Pancreas (tissue), 10 donors: ENCODE measurements at places on chromosomes 6 and 20.

DNA sequence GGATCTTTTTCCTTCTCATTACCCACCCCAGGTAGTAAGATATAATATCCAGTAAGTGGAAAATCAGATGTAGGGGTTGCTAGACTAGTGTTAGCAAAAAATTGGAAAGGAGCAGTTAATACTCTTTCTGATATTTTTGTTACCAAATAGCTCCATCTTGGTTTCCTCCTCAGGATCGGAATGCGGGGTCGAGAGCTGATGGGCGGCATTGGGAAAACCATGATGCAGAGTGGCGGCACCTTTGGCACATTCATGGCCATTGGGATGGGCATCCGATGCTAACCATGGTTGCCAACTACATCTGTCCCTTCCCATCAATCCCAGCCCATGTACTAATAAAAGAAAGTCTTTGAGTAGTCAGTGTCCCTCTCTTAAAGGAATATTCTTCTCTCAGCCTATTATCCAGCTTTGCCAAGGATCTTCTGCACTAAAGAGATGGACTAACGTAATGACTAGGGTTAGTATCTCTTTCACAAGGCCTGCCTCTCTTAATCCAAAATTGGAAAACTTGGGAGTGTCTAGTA, 1.5 kb downstream of the ROMO1 start:
- no peak for DNase-seq

DNA sequence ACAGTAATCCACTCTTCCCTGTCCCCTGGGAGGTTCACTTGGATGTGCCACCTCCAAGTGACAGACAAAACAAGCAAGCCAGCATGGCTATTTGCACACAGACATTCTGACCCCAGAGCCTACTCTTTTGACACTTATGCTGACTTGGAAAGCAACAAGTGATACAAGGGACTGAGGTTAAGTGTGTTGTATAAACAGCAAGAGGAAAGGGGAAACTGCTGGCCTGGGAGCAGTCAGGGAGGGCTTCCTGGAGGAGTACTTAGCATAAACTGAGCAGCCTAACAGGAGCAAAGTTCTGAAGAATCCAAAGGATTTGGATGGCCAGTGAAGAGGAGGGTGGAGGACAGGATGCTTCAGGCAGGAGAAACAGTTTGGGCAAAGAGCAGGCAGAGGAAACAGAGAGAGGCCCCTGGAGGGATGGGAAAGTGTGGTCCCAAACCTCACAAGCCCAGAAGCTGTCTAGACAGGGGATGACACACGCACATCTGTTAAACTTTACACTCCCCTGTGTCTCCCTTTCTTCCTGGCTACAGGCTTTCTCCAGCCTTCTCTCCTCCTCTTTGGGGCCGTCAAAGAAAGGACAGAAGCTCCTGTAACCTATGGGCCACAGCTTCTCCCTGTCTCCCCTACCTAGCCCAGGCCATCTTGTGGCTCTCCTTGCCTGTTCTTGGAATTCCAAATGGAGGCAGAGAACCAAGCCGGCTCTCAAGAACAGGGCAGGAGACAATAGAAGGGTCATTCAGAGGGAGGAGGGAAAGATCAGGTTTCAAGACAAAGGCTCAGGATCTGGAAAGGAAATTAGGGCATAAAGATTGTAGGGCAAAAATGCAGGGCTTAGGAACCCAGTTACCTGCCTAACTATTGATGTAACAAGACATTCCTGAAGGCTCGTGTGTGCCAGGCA, 19.3 kb downstream of the SULF2 start:
- DNase-seq: no peak

- no peak for DNase-seq
Observed at GRCh38 chr20:62801284-62802010, 3.2 kb upstream of the OGFR start.

- no peak for DNase-seq
Observed at GRCh38 chr20:37251825-37252477, 9.7 kb downstream of the GHRH start.

DNA sequence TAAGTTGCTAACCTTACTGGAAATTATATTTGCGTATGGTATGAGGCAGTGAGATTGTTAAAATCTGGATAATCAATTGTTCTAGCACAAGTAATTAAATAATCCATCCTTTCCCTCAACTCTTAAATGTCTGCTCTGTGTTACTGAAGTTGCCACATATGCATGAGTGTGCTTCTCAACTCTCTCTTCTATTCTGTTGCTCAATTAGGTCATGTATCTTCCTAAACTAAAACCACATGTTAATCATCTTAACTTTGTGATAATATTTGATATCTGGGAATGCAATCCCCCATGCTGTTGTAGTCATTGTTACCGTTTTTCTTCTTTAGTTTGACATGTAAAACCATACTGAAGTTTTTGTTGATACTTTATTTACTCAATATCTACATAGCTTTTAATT, 63.5 kb upstream of the STMND1 start:
- no peak for DNase-seq

- no peak for DNase-seq
Observed at GRCh38 chr6:138424004-138424904, 20.2 kb downstream of the HEBP2 start.

- DNase-seq: no peak
Observed at GRCh38 chr6:23091795-23092194, 522.4 kb downstream of the HDGFL1 start.

GRCh38 chr6:130020073-130020906, 1.9 kb downstream of the L3MBTL3 start:
- DNase-seq: peak; percentile 68

- DNase-seq: no peak
Observed at GRCh38 chr6:151276112-151276740, 36.5 kb downstream of the AKAP12 start.

GRCh38 chr6:136811272-136811671, 11.1 kb upstream of the PEX7 start:
- no peak for DNase-seq

DNA sequence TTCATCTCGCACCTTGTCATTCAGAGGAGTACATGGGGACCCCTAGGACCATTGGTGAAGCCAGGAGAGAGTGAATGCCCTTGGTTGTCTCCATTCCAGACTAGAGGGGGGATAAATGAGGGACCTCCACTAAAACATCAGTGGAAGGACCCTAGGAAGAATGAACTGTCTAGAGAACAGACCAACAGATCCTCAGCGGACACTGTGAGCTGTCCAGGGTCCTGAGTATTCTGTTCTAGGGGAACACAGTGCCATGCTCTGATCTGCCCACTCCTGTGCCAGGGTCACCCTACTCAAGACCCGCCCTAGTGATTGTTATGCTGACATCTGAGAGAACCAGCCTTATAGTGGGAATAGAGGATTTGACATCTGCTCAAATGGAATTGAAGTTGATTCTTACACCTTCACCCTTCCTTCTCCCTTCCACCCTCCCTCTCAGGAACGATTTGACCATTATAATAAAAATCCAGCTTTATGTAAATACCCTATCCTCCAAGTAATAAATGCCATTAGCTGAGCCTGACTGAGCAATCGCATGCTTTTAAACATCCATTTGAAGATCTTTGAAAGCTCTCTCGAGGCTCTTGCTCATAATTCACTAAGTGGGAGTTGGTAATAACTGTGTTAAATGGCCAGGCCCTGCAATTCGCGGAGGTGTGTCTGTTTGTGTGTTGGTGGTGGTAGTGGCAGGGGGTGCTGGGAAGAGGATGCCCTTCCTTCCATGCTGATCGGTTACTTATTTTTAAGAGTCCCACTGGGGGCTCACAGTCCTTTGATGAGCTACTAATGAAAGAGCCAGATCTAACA, 43.6 kb upstream of the SLC32A1 start:
- no peak for DNase-seq

DNA sequence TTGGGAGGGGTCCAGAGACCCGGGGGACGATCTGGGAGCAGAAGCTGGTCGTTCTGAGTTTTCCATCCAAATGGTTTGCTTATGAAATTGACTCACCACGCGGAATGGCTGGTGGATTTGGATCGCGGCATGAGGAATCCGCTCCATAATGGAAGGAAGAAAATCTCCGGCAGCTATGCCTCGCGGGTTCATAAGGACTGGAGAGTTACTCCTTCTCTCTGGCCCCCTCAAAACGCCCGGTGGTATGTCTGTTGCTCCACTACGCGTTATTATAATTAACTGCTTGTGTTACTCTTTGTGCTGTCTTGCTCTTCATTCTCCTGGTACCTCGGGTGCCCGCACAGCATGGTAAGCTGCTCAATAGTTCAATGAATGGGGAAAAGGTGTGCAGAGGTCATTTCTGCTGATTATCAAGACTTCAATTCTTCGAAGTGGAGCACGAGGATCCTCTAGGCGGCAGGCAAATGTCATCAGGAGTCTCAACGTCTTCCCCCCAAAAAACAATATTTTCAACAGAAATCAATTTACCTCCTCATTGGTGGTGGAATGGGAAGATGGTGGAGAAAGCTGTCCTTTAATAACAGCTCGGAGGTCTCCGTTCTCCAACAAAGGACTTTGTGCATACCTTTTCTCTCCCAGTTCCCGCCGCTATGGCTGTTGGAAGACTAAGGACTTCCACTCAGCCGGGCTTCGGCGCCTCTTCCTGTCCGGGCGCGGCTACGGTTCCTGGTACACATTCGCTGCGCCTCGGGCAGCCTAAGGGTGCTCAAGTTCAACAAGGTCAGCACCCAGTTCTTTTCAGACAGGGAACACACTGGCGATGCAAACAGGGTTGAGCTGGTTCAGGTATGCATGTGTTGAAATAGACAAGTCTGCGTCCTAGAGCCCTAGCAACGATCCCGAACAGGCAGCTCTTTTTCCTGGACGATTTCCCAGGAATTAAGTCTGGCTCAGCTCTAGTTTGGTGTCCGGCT, 9.2 kb upstream of the PRSS16 start:
- DNase-seq: no peak

- no peak for DNase-seq
Observed at GRCh38 chr6:25057111-25057905, 121.5 kb upstream of the RIPOR2 start.

DNA sequence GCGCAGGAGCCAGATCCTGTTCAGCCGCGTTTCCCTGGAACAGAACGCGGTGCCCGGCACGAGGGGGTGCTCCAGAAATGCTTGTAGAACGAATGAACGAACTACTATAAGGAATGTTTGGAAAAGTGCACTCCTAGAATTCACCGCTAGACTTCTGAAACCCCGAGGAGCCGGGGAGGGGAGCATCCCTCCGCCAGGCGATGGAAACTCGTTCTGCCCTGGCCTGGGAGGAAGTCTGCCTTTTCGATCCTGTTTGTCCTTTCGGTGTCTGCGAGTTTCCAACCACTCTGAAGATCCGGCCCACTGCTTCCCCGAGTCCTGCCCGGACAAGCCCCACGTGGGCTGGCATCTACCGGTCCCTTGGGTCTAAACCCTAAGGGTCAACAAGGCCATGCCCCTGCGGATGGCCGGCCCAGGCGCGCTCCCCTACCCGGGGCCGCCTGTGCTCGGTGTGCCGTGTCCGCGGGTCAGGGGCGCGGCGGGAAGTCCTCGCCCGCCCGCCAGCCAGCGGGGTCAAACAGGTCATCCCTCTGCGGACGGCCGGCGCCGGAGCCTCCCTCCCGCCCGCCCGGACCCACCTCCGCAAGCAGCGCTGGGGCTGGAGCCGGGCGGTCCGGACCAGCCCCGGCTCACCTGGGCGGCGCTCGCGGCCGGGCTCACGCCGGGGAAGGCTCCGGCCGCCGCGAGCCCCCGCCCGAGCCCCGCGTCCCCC, 526 bp downstream of the SULF2 start:
- DNase-seq: no peak

GRCh38 chr6:119713903-119714302, 364.3 kb upstream of the MAN1A1 start:
- no peak for DNase-seq

- DNase-seq: no peak
Observed at GRCh38 chr6:168054765-168055560, 24.0 kb downstream of the FRMD1 start.

- DNase-seq: no peak
Observed at GRCh38 chr20:48064929-48065328, 279.6 kb upstream of the SULF2 start.

DNA sequence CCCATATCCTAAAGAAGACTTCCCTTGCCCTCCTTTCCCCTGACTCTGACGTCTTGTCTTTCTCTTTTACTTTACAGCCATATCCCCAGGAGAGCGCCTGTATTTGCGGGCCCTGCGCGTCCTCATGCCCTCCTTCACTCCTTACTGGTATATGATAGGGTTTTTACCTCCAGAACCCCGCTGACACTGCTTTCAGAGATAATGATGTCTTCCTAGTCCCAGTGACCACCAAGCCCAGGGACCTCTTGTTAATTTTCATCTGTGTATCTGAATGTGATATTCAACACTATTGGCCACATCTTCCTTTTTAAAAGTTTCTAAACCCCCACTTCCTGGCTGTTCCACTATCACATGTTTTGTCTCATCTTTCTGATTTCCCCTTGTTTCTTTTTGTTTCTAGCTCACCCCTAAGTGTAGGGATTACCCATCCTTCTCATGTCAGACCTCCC, 102.0 kb downstream of the HIVEP1 start:
- DNase-seq: no peak

GRCh38 chr6:5208471-5208971, 52.2 kb downstream of the LYRM4 start:
- no peak for DNase-seq

GRCh38 chr6:15268137-15268908, 22.5 kb downstream of the JARID2 start:
- DNase-seq: no peak

- DNase-seq: no peak
Observed at GRCh38 chr20:34216382-34216742, 24.9 kb upstream of the ASIP start.

DNA sequence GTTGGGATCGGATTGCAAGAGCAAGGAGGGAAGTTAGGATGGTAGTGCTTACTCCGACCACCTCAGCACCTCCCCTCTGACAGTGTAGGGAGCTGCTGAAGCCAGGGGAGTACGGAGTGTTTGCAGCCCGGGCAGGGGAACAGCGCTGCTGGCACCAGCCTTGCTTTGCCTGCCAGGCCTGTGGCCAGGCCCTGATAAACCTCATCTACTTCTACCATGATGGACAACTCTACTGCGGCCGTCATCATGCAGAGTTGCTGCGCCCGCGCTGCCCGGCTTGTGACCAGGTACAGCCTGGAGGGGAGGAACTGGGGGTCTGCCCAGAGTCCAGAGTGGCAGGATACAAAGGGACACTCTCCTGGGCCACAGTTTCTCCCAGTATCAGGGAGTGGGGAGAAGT, 2.2 kb upstream of the TOMM6 start:
- DNase-seq: no peak

DNA sequence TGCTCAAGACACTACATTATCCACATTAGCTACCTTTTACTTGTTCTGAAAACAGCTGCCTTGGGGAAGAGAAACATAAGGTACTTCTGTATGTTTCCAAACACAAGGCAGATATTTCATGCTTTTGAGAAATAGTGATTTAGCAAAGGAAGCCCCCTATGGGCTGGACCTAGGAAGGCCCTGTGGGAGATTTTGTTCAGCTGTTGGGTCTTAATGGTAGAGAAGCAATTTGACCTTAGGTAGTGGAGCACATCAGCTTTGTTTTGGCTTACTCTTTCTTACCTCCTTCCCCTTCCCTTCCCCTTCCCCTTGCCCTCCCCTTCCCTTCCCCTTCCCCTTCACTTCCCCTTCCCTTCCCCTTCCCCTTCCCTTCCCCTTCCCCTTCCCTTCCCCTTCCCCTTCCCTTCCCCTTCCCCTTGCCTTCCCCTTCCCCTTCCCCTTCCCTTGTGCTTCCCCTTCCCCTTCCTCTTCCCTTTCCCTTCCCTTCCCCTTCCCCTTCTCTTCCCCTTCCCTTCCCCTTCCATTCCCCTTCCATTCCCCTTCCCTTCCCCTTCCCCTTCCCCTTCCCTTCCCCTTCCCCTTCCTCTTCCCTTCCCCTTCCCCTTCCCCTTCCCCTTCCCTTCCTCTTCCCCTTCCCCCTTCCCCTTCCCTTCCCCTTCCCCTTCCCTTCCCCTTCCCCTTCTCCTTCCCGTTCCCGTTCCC, 84.6 kb downstream of the ANKS1A start:
- DNase-seq: no peak
